ENCODE measurements at places on chromosomes 4 and X.
A peak's percentile ranks its signal among the peaks of the same experiment; 100 is the strongest.

GRCh38 chr4:187108845-187109244, 385.2 kb upstream of the FAT1 start:
- no peak for DNase-seq

- DNase-seq, result no peak
Measured at GRCh38 chr4:14022456-14022855, 394.9 kb upstream of the BOD1L1 start.

GRCh38 chr4:25504932-25505636, 128.0 kb downstream of the ANAPC4 start:
- DNase-seq, result no peak

- no peak for DNase-seq
Measured at GRCh38 chrX:117511379-117511778, 605.2 kb downstream of the KLHL13 start.

DNA sequence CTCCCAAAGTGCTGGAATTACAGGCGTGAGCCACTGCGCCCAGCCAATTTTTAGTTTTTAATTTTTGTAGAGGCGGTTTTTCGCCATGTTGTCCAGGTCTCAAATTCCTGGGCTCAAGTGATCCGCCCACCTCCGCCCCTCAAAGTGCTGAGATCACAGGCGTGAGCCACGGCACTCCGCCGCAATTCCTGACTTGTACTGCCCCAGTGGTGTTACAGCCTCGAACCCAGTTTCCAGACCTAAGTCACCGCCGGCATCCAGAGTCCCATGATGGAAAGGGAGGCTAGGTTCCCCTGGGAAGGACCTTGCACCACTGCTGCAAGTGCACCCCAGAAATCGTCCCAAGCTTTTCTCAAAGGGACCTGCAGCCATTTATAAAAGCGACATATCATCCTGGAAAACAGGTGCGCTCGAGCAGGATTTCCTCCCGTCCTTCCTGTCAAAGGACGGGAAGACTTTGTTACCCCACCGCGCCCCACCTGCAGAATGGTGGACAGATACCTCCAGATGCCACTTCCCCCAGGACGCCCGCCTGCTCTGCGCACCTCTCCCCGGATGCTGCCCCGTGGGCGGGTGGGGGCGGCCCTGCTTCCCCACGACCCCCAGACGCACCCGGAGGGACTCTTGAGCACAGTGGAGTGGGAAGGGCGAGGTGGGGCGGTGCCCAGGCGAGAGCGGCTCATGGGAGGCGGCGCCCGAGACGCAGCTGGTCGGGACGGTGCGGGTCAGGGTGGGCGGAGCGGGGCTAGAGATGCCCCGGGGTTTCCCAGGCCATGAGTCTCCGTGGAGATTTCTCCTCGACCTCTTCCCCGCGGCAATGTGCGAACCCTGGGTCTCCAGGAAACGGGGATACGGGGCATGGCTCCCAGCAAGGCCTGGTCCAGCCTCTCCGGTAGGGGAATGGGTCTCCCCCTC, 947 bp upstream of the RPL10 start:
- DNase-seq, result peak; percentile 69

DNA sequence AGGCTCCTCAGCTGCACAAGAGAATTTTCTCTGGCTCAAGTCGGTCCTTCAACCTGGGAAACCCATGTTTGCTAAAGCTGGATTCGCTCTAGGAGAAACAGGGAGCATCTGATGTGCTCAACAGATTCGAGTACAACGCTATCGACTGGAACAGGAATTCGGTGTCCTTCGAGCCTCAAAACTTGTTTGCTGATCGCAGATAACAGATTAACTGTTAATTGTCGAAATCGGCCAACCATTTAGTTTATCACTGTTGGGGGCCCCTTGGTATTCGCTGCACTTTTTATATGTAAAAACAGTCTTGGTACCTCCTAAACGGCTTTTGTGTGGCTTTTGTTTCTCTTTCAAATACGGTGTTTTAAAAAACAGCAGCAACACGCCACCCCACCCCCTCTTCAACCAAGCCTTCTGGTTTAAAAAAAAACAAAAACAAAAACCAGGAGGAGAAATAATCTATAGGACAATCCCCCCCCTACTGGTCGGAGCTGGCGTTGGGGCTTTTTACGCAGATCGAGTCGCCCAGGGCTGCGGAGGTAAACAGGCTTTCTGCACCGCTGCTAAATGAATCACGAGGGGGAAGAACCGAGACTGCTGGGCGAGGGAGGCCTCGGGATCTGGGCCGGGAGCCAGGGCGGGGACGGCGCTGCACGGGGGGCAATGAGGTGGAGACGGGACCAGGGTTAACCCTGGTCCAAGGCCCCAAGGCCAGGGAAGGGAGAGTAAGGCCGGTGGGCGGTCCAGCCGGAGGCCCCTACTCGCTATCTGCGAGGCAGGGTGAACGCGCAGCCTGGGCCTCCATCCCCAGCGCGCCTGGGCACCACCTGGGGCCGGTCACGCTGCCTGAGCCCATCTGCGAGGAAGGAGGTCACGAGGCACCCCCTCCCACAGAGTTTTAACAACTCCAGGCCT, 71.7 kb upstream of the BCOR start:
- peak; percentile 84 for DNase-seq

DNA sequence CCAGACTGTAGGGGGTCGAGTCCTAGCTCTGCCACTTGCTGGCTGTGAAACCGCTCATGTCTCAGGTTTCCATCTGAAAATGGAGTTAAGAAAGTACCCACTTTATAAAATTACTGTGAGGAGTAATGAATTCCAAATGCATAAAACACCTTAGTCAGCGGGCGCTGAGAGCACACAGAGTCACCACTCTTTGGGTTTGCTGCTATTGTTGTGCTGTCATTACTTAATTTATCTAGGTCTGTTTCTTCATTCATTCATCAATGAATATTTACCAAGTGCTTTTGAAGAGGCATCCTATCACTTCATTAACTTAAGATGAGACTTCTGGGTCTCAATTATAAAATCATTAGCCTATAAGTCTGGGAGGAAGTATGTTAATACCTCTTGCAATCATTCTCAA, 317.3 kb downstream of the FBXW7 start:
- DNase-seq, result no peak

- DNase-seq, result no peak
Measured at GRCh38 chrX:53728506-53728905, 42.0 kb upstream of the HUWE1 start.

DNA sequence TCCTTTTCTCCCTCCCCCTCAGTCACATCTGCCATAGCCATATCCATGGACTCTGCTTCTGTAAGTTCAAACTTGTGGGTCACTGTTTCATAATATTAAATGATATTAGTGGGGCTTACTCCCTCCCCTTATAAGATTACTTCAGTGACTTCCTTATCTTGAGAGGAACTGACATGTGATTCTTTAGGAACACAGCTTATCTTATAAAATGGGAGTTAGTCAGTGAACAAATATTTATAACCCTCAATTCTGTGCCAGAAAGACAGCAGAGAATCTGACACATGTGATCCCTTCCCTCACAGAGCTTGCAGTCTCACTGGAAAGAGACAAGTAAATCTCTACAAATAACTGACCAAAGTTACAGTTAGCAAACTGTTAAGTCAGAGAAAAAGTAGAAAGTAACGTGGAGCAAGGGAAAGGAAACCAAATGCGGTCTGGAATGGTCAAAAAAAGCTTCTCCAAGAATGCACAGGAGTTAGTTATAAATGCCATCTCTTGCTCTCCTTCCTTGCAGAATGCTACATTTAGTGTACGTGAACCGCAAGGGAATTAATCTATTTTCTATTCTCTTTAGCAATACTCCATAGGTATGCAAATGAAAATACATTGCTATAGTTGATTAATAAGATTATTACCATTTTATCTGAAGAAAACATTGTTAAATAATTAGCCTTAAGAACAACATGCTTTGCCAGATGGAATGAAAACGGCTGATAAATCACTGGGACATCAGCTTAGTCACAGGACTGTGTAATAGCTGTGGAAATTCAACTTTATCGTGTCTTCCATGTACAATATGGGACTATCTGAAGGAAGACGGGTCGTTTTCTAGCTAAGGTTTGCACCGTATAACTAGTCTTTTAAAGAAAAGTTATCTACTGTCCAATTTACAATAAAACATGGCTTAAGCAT, 29.0 kb downstream of the SGMS2 start:
- no peak for DNase-seq

- no peak for DNase-seq
Measured at GRCh38 chr4:2226261-2226660, 15.7 kb downstream of the HAUS3 start.

DNA sequence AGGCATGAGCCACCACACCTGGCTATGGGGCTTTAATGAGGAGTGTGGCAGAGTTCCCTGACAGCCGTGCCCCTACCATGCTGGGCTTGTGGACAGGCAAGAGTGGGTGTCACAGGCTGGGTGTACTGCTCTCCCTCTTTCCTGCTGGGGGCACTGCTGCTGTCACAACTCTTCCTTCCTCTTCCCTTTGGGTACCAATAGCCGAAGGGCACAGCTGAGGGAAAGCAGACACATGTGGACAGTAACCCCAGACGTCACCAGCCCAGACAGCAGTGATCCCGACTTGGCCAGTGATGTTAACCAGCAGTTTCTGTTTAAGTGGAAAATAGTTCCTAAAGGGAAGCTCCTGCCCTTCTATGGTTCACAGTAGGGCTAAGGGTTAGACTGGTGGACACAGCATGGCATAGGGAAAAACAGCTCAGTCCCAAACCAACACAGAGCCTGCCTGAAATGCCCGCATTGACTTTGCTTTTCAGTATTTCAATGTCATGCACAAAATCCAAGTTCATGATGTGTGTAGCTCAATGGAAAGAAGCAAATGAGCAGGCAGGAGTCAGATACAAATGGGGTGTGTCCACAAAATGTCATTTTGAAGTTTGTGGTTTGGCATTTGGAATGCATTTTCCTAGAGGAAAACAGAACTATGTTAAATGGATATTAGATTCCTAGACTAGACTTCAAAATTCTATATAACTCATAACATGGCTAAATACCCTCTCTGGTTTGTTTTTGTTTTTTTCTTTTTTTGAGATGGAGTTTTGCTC, 24.9 kb upstream of the DDX3X start:
- peak; percentile 53 for DNase-seq

DNA sequence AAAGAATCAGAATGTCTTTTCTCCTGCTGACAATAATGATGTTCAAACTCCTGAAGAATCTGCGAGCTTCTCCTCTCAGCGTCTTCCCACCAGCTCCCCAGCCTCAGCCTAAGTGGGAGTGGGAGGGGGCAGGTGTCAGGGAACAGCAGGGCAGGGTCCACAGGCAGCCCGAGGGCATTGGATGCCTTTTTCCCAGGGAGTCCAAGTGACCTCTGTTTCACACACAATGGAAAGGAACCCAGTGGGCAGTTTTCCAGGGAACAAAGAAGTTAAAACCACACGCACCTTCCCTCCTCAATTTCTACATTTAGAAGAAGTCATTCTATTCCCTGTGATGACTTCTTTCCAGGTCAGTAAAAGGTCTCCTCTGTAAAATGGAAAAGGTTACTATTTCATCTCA, 278.5 kb downstream of the PARM1 start:
- no peak for DNase-seq

GRCh38 chr4:90165883-90166282, 38.7 kb downstream of the CCSER1 start:
- DNase-seq, result no peak

DNA sequence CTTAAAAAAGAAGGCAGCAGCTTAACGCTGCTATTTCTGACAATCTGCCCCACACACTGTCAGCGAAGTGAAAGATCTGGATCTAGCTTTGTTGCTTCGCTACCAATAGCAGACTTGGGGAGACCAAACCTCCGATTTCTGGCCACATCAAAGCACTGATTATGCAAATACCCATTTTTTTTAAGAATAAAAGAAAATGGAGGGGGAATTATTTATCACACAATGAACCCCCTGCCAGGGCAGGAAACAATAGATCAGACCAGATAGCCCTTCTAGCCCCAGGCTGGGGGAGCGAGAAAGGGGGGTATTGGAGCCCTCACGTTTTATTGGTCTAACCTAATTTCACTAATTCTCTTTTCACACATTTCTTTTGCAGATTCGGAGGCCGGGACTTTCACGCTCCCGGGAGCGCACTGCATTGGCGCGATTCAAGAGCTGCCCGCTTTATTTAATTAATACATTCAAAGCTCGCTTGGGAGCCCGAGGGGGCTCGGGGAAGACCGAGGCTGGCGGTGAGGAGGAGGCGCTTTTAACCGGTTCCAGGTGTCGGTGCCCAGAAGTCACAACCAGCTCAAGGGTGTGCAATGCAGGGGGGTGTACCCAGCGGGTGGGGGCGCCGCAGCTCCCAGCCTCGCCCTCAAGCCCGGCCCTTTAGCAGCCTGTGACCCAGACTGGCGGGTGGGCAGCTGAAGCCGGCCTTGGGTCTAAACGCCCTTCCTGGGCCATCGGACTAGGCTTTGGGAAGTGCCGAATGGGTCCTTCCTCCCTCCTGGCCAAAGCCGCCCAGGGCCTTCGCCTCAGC, 5.5 kb downstream of the NEUROG2 start:
- DNase-seq, result no peak

DNA sequence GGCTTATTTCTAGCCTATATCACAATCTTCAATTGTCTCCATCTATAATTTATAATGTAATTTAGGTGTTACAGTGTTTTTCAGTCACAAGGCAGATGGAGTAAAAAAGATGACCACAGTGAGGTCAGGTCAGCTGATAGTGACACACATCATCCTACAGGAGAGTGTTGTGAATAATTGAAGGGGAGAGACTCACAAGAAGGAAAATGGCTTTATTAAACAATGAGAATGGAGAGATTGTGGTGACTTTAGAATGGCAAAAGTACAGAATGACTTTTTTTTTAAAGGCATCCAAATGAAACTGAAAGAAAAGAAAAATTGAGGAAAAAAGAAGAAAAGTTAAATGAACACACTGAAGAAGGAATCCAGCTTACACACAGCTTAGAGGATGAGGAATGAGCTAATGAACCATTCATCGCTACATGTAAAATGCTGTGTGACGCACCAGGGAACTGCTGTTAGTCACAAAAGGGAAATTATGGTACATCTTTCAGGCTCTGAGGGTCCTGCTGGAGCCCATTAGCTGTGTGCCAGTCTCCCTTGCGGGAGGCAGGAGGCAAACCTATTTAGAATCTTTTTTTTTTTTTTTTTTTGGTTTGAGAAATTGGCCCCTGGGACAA, 56.6 kb downstream of the SPRY1 start:
- DNase-seq, result peak; percentile 50

- DNase-seq, result no peak
Measured at GRCh38 chr4:24856586-24856985, 56.3 kb downstream of the CCDC149 start.

- DNase-seq, result no peak
Measured at GRCh38 chrX:15343075-15343476, 7.8 kb upstream of the PIGA start.

- DNase-seq, result no peak
Measured at GRCh38 chr4:152359208-152360044, 176.5 kb downstream of the FBXW7 start.

- DNase-seq, result no peak
Measured at GRCh38 chrX:85897362-85898126, 149.8 kb downstream of the CHM start.

DNA sequence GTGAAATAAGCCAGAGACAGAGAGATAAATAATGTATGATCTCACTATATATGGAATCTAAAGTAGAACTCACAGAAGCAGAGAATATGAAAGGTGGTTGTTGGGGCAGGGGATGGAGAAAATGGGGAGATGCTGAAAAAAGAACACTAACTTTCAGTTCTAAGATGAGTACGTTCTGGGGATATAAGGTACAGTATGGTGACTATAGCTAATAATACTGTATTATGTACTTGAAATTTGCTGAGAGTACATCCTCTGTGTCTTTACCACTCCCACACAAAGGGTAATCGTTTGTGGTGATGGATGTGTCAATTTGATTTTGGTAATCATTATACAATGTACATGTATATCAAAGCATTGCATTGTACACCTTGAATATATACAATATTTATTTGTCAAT, 6.6 kb downstream of the FBXL5 start:
- DNase-seq, result no peak

All from suppressor macrophage (primary cell).